Neuronal stem cell (in vitro differentiated cells): ENCODE measurements at places on chromosomes 13 and 19.

DNA sequence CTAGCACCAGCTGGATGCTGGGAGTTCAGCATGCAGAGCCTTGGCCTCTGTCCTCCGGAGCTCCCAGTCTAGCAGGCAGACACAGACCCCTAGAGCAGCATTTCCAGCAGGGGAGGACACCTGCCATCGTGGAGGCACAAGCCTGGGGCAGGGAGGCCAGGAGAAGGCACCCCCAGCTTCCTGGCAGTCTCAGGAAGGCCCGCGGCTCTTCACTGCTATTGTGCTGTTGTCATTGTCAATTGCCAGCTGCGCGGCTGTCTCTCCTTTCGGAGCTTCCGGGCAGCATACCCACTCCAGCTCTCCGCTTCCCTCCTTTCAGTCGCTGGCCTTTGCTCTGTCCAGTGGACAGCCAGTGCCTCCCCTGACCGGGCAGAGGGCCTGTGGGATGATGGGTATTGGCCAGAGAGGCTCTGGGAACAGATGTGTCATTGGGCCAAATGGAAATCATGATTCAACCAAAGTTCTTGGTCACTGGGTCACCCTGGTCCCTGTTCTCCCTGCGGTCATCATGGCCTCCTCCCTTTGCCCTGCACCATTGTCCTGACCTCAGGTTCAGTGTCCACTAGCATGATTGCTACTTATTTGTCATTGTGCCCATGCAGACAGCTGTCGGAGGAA, 93.0 kb downstream of the SLC7A1 start:
- no peak for DNase-seq

DNA sequence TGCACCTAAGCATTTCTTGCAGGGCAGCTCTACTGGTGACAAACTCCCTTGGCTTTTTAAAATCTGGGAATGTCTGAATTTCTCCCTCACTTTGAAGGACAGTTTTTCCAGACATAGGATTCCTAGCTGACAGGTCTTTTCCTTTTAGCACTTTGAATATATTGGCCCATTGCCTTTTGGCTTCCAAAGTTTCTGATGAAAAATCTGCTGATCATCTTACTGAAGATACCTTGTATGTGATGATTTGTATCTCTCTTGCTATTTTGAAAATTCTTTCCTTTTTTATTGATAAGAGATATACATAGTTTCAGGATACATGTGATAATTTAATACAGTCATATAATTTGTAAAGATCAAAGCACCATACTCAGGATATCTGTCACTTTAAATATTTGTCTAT, 211.1 kb downstream of the ZIC5 start:
- DNase-seq, result no peak

DNA sequence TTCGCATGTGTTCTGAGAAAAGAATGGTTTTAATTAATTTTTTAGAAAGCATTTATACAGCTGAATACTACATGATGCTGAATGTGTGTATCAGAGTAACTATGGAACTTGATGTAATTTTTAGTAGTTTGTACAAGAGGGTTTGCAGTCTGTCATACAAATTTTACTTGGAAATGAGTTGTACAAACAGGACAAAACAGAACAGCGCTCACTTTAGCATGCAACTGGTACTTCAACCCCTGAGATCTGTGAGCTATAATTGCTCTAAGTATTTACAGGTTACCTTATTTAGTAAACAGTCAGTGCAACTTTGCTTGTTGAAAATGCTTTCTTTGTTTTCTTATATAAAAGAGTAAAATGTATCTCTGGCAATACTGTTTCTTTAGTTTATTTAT, 706 bp downstream of the TNFRSF19 start:
- no peak for DNase-seq

GRCh38 chr13:21324803-21325202, 134.3 kb downstream of the ZDHHC20 start:
- DNase-seq, result no peak

DNA sequence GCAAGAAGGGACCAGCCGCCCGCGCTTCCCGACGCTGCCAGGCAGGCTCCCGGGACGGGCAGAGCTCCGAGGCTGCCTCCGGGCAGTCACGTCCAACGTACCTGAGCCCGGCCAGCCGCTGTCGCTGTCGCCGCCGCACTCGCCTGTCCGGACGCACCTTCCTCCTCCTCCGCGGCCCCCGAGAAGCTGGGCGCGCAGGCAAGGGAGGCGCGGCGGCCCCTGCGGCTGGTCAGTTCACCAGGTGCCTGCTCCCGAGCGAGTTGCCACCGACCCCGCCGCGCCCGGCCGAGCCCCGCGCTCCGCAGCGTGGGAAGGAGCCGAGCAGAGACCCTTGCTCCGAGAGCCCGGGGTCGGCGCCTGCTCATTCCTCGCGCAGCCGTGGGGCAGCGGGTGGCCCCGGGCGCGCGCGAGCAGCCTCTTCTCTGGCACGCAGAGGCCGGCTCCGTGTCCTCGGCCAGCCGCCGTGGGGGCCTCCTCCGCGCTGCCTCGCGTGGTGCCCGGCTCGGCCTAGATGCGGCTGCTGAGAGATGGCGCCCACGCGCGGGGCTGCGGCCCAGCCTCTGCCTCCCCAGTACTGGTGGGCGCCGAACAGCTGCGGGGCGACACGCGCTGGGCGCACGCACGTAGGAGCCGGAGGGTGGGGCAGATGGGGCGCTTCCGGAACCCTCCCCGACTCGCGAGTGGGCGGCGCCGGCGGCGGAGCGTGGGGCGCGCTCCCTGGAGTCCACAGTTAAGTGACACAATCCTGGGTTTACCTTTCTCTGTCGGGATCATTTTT, 419.4 kb downstream of the UQCRFS1 start:
- peak; percentile 6 for DNase-seq
